Lung (tissue), 17 donors: ENCODE measurements at places on chromosomes 4 and X. TPM values are rescaled to one million over a fixed set of nuclear protein-coding genes. Genes with fewer than 3 reads are reported as not detected.
A peak's percentile ranks its signal among the peaks of the same experiment; 100 is the strongest.

DNA sequence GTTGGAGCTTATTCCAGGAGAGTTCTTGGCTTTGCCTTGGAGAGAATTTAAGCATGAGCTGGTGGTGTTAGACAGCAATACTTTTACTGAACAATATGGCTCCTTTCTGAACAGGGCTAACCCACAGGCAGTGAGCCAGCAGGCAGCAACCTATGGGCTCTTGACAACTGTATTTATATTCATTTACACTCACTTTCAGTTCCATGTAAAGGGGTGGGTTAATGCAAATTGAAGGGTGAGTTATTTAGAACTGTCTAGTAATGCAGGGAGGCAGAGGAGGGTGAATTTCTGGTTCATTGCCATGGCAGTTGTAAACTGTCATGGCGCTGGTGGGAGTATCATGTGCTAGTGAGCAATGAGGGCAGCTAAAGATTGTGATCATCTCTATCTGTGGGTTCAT is 15.7 kb downstream of the FOXR2 start:
- DNase-seq = no peak

DNA sequence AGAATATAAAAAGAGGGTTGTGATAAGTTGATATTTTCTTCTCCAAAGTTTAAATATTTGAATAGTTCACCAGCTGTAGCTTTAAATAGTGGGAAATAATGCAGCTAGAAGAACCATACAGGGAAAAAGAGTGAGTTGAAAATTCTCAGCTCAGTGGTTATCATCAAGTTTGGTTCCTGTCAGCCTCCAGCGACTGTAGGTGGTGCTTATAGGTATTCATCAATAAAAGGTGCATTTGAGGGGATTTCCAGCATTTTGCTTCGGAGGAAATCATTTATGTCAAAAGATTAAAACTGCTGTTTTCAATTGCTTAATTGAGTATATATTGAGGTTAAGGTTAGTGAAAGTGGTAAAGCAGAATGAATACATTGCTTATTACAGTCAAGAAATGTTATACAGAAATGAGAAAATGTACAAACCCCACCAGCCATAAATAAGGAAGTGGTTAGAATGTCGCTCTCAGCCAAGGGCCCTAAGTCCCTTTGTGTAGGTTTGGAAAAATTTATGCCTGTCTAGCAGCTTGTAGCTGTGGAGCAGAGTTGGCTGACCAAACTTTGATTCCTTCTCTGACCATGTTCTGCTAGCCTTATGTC is 532.9 kb upstream of the FTHL17 start:
- DNase-seq = no peak

DNA sequence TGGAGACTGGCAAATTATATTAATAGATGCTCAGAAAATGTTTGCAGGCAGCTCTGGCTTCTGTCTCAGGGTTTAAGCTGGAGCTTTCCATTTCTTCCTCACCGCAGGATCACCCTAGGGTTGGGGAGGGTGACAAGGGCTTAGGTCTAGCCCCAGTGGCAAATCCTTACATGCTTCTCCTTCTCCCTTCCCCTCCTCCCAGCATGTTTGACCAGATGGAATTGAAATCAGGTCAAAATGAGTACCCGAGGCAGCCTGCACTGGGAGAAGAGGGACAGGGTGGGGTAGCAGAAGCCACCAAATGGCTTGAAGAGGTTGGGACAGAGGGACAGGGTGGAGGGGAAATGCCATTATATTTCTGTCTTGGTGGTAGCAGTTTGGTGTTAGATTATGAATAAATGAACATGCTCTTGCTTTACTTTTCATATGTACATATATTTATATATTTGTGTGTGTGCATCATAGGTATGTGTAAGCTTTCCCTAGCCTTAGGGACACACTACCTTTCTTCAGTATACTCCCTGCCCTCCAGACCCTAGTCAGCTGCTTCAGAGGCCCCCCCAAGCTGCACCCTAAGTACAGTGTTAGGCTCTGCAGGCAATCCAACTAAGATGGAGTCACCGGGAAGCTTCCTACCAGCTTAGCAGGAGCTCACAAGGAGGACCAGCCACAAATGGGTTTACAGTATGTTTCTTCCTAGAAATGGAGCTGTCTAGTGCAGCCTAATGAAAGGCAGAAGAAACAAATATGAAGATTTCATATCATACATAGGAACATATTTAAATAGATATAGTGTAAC is 1.8 kb downstream of the TMEM35A start:
- DNase-seq = no peak

- no peak for DNase-seq
Observed at GRCh38 chrX:97524997-97525396, 641.3 kb downstream of the RPA4 start.

Gene RELL1
- total RNA-seq = 33.5 TPM

- DNase-seq = no peak
Observed at GRCh38 chr4:56622176-56622575, 58.9 kb downstream of the HOPX start.

Gene GAGE12E
- total RNA-seq = not detected

DNA sequence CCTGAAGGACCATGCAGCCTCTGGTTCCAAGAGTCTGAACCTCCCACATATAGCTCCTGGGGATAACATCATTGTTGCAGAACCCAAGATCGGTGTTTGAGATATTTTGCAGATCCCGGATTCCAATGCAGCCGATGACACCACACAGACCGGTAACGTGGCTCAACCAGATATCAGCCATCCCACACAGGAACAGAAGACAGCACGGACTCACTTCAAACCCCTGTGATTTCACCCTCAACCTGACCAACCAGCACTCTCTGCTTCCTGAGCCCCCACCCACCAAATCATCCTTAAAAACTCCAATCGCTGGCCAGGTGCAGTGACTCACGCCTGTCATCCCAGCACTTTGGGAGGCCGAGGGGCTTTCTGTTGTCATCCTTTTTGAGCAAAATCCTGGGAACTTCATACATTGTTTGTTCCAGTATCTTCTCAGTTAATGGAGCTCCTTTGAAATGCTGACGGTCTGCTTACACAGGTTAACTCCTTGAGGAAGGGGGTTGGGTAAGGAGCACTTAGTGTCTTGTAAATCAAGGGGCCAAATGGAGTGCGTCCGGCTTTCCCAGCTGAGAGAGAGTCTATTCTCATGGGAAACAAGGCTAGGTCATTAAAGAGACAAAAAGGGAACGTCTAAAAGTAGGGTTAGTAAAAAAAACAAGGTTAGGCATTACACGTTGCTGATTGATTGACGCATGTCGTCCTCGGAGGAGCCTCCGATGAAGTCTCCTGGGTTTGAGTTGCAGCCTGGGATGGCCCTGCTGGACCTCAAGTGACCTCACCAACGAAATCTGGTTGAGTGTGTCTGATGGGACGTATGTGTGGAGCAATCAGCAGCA is 230.4 kb downstream of the CRLF2 start:
- no peak for DNase-seq

Gene EXOC1L
- total RNA-seq = not detected

DNA sequence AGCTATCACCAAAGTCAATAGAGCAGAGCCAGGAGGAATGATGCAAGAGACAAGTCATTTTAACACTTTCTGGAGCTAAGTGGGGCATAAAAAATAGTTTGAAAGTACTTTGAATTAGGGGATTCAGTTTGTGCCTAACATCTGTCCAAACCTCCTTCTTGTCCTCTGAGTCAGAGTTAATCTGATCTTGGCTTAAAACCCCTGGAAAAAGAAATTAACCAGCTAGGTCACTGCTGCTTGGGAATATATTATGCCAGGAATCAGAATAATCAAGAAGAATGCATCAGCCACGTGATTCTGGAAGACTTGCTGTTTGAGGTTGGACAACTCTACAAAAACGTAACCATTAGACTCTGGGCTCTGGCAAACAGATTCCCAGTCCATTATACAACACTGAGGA is 45.3 kb upstream of the EDA2R start:
- DNase-seq = no peak

DNA sequence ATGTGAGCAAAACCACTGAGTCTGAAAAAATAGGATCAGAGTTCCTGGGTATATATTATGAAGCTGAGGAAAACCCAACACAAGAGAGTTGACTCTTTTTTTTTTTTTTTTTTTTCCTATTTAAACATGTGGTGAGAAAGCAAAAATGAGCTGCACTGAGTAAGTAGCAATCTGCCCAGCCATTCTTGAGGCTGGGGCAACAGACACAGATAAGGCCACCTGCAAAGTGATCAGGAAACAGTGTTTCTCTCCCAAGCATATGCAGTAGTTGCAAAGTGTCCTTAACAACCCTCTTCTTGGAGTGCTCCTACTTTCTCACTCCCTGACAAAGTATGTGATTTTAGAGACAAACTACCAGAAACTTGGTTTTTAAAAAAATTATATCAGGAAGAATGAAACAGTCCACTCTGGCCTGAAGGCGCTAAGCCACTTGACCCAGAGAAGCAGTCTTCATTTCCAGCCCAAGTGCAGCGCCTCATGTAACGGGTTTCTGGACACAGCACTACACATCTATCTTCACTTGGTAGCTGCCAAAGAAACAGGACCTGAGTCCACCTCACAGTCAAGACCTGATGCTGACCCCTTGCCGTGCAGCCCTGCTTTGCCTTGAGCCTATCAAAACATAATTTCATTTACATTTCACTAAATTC is 124.6 kb upstream of the MAP3K15 start:
- no peak for DNase-seq

Gene SLIT2
- 56.0 TPM for total RNA-seq

- DNase-seq = no peak
Observed at GRCh38 chrX:55109306-55109705, 20.5 kb downstream of the PAGE2 start.

- no peak for DNase-seq
Observed at GRCh38 chr4:22848332-22848731, 155.6 kb downstream of the GBA3 start.

Gene CXCL9
- total RNA-seq = 1.7 TPM

GRCh38 chr4:87679449-87680169 is 29.5 kb downstream of the DMP1 start:
- peak; percentile 86 for DNase-seq

Gene GATB
- 16.8 TPM for total RNA-seq

Gene CDKL2
- total RNA-seq = 16.3 TPM

DNA sequence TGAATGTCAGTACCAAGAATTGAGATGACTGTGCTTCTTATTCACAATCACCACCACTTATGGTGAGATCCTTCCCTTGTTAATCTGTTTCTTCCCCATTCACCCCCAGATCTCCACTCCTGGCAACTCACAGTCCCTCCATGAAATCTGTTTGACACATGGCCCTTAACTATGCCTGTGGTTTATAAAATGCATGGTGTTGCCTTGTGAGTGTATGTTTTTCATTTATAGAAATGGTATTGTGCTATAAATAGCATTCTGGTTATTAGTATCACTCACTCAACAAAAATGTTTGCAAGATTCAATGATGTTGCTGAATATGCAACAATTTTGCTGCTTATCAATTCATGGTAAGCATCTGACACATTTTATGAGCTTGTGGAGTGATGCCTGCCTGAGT is 131.0 kb downstream of the PRKX start:
- DNase-seq = no peak

DNA sequence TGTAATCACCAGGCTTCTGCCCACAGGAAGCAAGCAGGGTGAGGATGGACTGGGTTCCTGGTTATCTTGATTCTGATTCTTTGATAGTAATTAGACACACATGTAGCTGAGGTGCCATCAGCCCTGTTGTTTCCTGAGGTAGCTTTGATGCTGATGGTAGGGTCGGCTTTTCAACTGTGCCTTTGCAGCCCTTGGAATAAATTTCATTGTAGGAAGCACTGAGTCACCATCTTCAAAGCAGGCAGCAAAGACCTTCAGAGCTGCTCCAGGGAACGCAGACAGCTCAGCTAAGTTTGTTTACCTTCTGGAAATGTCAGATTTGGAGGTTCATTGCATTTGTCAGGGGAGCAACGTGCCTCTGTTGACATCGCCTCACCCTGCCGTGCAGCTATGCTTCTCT is 135.4 kb downstream of the ASMT start:
- no peak for DNase-seq

- no peak for DNase-seq
Observed at GRCh38 chr4:81118086-81118485, 87.6 kb downstream of the BMP3 start.

DNA sequence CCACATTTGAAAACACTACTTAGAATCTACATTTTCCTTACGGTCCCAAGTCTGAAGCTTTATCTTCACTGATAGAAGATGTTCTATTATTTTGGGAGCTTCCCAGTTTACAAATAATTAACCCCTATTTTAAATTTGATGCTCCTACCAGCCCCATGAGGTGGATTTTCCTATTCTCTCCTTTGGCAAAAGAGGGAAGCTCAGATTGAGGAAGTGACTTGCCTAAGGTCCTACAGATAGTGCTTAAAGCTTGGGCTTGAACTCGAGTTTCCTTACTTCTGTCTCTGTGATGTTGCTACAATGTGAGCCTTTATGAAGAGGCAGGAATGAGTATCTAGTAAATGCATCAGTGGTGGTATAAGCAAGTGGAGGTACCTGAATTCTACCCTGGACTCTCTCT is 27.5 kb downstream of the HEPH start:
- no peak for DNase-seq

DNA sequence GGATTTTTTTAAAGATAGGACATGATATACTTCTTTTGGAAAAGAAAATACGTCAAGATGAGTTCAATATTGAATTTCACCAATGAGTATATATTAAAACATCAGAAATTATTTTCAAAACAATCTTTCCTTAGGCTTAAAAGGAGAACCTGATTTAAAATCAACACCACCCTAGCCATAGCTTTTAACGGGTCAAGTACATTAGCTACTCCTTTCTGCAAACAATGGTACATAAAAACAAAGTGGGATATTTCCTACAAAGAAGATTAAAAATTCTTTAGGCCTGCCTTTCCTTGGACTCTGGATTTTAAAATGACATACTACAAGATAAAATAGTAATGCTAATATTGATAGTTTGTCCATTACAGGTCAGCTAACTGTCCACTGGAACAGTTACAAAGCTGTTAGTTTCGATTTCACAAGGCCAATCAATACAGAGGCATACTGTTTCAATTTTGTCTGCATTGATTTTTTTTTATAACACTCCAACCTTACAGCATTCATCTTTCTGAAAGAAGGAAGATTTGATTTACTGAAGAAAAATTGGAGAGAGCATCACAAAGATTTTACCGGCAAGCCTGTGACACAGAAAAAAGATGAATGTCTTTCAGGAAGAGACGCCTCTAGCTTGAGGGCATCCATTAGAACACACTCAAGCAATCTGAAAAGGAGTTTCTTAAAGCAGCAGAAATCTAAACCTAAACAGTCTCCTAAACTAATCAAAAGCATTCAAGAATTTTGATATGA is 97.2 kb downstream of the MAB21L2 start:
- no peak for DNase-seq

GRCh38 chr4:26048950-26049349 is 134.9 kb downstream of the SMIM20 start:
- DNase-seq = no peak

DNA sequence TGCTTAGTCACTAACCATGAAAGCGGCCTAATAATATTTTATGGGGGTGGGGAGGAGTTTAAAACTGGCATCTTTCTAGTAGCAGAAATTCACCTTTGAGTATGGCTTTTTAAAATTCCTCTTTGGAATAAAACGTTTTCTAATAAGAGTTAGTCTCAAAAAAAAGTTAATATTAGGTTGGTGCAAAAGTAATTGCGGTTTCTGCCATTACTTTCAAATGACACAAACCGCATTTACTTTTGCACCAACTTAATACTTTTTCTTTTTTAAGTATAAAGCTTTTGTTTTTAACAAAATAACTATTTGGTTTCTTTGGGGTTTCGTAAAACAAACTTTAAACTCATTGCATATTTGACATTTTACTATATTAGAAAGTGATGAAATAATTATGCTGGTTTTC is 68.4 kb downstream of the FBXO8 start:
- peak; percentile 53 for DNase-seq
